ENCODE measurements at places on chromosomes 7 and 10. TPM values are rescaled to one million over a fixed set of nuclear protein-coding genes. Genes with fewer than 3 reads are reported as not detected.
A peak's percentile ranks its signal among the peaks of the same experiment; 100 is the strongest.

GRCh38 chr7:3912291-3912690 lies 611.2 kb downstream of the SDK1 start:
- H3K4me1 ChIP-seq: peaks cover 9% of the 10 kb centered on the region
- DNase-seq: no peak
- peaks cover 2% of the 10 kb centered on the region for H3K27me3 ChIP-seq
- H3K36me3 ChIP-seq: no peaks in the 10 kb centered on the region
- H3K27ac ChIP-seq: no peak overlapping the region
- no peak overlapping the region for H3K4me3 ChIP-seq

- no peaks in the 10 kb centered on the region for H3K27me3 ChIP-seq
- H3K4me3 ChIP-seq: no peak overlapping the region
Observed at GRCh38 chr7:10181996-10182395, 791.7 kb upstream of the PHF14 start.

DNA sequence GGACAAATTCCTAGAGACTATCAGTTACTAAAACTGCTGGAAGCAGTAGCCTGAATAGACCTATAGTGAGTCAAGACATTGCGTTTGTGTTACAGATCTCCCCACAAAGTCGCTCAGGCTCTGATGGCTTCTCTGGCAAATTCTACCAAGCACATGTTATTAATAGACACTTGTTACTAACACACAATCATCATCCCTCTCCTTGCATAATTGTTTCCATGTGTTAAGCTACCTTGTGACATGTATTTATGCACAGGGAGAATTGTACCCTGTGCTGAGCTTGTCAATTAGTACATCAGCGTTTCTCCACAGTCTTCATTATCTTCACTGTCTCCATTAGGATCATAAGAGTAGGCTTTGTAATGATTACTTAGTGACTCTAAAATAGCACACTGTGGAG lies 31.2 kb downstream of the DYNC2I1 start:
- no peak overlapping the region for H3K4me3 ChIP-seq
- H3K27me3 ChIP-seq: no peaks in the 10 kb centered on the region
- H3K4me1 ChIP-seq: no peaks in the 10 kb centered on the region
- DNase-seq: no peak
- peaks cover 24% of the 10 kb centered on the region for H3K36me3 ChIP-seq

GRCh38 chr7:26167303-26167934 lies 15.4 kb downstream of the NFE2L3 start:
- H3K36me3 ChIP-seq: peaks cover 40% of the 10 kb centered on the region
- peak; percentile 68 for DNase-seq
- H3K27me3 ChIP-seq: no peaks in the 10 kb centered on the region
- peak overlapping the region; percentile 93 for H3K27ac ChIP-seq
- peaks cover 33% of the 10 kb centered on the region for H3K4me1 ChIP-seq

- peaks cover 14% of the 10 kb centered on the region for H3K4me1 ChIP-seq
- peaks cover 64% of the 10 kb centered on the region for H3K36me3 ChIP-seq
- DNase-seq: no peak
- H3K4me3 ChIP-seq: no peak overlapping the region
- no peaks in the 10 kb centered on the region for H3K27me3 ChIP-seq
- H3K27ac ChIP-seq: no peak overlapping the region
Observed at GRCh38 chr7:65387891-65388290, 14.2 kb downstream of the ZNF92 start.

DNA sequence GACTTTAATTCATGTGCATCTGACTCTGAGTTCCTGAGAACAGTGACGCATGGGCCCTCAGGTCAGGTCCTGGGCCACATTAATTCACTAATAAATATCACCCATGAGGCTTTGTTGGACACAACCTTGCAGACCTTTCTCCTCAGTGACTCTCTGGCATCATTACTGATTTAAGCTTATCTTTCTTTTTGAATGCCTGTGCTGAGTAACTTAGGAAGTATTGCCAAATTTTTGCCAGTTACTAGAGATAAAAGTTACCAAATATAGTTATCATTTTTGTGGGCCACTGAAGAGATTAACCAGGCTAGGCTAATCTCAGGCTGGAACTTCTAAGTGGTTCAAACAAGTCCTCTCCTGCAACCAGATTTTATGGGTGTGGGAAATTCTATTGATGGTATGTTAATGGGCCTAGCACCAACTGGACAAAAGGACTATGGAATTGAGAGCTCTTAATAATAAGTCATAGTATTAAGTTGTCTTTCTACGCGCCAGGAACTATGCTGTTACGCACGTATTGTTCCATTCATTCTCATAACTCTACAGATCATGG lies 28.8 kb upstream of the PRTFDC1 start:
- DNase-seq: no peak
- no peaks in the 10 kb centered on the region for H3K27me3 ChIP-seq
- H3K4me3 ChIP-seq: no peak overlapping the region
- H3K27ac ChIP-seq: no peak overlapping the region
- H3K4me1 ChIP-seq: peaks cover 10% of the 10 kb centered on the region

The TBRG4 gene
- 163 TPM for total RNA-seq

DNA sequence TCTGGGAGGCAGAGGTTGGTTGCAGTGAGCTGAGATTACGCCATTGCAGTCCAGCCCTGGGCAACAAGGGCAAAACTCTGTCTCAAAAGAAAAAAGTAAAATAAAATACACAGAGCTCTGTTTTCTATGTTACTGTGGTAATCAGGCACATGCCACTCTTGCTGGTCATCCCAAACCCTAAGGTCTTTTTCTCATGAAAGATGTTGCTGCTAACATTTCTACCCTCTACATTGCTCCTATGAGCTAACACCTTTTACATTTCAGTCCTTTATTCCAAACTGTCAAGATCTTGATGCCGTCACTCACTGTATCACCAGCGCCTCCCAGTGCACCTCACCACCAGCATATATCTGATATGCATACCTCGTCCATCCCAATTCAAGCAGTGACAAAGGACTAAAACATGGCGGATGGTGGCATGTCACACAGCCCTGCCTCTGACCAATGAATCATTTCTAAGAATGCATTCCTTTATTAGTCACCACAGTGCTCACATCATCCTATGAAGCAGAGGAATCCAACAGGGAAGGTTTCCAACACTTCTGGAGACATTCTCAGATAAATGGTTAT lies 4.3 kb downstream of the DAGLB start:
- no peaks in the 10 kb centered on the region for H3K27me3 ChIP-seq
- peaks cover 54% of the 10 kb centered on the region for H3K4me1 ChIP-seq
- no peak overlapping the region for H3K4me3 ChIP-seq

The SFXN4 gene
- 44.7 TPM for total RNA-seq

The CALN1 gene
- 0.11 TPM for total RNA-seq

The SUN3 gene
- total RNA-seq: not detected

DNA sequence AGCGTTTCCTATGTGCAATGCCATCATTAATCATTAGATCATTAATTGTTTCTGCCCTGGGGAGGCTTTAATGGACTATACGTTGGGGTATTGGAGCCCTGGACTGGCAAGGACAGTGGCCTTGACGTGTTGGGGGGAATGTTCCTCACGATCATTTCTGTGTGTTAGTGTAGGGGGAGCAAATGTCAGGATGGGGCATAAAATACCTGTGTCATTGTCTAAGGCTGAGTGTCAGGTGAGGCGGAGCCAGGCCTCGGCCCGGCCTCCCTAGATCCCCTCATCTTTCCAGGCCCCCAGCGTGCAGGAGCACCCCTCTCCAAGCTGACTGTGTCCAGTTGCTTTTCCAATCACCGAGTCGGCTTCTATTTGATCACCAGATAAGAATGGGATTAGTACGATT lies 346.4 kb upstream of the SHH start:
- DNase-seq: no peak
- H3K36me3 ChIP-seq: no peaks in the 10 kb centered on the region
- H3K4me3 ChIP-seq: no peak overlapping the region
- H3K27me3 ChIP-seq: peaks cover 7% of the 10 kb centered on the region

DNA sequence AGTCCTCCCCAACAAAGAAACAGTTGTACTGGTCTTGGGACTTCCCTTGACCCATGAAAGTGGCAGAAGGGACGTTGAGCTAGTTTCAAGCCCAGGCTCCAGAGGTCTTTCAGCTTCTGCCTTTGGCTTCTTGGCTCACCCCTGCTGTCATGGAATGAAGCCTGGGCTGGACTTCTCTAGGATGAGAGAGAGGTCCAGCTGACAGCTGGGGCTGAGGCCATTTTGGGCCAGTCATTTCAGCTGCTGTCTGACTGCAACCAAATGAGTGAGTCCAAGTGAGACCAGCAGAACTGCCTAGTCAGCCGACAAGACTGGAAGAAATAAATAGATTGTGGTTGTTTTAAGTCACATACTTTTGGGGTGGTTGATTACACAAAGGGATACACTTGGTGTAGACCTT lies 76.6 kb downstream of the TMEM178B start:
- no peak overlapping the region for H3K27ac ChIP-seq
- no peaks in the 10 kb centered on the region for H3K36me3 ChIP-seq
- no peaks in the 10 kb centered on the region for H3K4me1 ChIP-seq
- no peak for DNase-seq

- H3K4me1 ChIP-seq: no peaks in the 10 kb centered on the region
- H3K27ac ChIP-seq: no peak overlapping the region
- H3K36me3 ChIP-seq: no peaks in the 10 kb centered on the region
- H3K4me3 ChIP-seq: no peak overlapping the region
- no peak for DNase-seq
Observed at GRCh38 chr10:78236416-78237015, 202.9 kb downstream of the RPS24 start.

DNA sequence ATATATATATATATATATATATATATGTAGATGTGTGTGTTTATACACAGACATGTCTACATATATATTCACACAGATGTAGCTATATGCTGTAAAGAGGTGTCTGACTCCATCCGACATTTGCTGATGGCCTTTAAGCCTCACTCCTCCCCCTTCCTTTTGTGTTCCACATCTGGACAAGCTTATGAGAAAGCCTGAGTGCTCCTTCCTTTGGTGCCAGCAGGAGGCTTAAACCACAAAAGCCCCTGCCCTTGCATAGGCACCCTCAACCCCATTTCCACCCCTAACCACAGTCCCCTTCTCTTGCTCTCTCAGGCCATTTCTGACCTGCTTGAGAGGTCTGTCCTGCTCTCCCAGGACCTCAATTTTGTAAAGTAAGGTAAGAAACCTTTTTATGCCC lies 98.7 kb downstream of the SVOPL start:
- H3K4me3 ChIP-seq: no peak overlapping the region
- no peaks in the 10 kb centered on the region for H3K27me3 ChIP-seq
- no peak for DNase-seq
- H3K4me1 ChIP-seq: peaks cover 6% of the 10 kb centered on the region

GRCh38 chr7:95715274-95715673 lies 57.1 kb upstream of the DYNC1I1 start:
- no peaks in the 10 kb centered on the region for H3K36me3 ChIP-seq
- DNase-seq: no peak
- no peaks in the 10 kb centered on the region for H3K4me1 ChIP-seq
- peaks cover 2% of the 10 kb centered on the region for H3K27me3 ChIP-seq
- no peak overlapping the region for H3K4me3 ChIP-seq
- no peak overlapping the region for H3K27ac ChIP-seq

DNA sequence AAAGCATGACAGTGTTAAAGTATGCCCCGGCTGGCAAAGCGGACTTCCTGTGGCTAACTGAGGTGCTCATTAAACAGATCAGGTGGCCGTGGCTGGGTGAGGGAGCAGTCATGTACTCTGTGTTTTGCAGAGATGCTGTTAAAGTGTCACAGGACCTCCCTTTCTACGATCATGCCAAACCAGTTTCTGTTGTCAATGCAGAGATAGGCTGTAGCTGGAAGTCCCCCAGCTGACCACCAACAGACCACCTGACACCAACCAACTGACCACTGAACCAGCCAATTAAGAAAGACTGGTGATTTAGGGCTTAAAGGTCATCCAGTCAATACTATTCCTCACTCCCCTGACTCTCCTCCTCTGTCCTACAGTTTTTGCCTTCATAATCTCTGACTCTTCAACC lies 431.1 kb upstream of the LRGUK start:
- H3K27ac ChIP-seq: no peak overlapping the region

DNA sequence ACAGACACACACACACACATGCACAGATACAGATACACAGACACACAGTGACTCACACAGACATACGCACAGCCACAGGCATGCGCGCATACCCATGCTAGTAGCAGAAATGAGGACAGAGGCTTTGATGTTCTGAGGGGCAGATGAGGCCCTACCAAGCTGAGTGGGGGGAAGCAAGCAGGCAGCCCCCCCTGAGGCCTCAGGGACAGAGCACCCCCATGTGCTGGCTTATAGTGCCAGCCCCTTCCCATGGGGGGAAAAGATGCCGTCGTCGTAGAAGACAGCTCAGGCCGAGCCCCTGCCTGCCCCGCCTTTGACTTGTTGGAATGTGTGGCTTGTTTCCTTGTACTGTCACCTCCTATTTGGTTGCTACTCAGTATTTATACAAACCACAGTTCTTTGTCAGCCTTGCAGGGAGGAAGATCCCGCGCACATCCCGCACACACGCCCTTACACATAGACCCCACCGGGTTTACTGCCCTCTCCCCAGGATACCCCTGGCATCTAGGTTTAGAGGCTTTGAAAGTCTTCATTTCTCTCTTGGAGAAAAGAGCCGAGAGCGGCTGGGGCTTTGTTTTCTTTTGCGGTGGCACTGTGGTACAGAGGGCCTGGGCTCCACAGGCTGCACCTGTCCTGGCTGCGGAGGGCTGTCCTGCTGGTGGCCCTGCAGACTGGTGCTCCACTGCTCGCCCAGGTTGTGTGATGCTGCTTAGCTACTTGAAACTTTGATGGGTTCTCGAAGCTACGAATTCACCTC lies 112.5 kb downstream of the DOCK1 start:
- H3K4me3 ChIP-seq: no peak overlapping the region
- no peaks in the 10 kb centered on the region for H3K27me3 ChIP-seq
- H3K4me1 ChIP-seq: no peaks in the 10 kb centered on the region

DNA sequence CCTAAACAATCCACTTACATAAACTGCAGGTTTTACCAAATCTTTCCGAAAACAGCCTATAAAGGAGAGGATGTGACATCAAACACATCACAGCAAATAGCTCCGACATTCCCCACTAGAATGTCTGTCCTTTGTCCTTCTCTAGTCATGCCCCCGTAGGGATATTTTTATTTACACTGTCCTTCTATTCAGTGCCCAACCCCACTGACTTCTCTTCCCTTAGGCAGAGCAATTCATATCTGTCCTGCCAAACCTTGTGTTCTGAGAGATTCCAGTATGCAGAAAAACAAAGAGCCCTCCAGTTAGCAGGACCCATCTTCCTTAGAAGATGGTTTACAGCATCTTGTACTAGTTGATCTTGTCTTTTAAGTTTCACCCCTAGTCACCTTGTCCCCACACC lies 5.4 kb upstream of the GLI3 start:
- H3K4me1 ChIP-seq: peaks cover 4% of the 10 kb centered on the region
- DNase-seq: no peak
- no peak overlapping the region for H3K27ac ChIP-seq
- H3K4me3 ChIP-seq: no peak overlapping the region
- H3K36me3 ChIP-seq: no peaks in the 10 kb centered on the region
- peaks cover 42% of the 10 kb centered on the region for H3K27me3 ChIP-seq

DNA sequence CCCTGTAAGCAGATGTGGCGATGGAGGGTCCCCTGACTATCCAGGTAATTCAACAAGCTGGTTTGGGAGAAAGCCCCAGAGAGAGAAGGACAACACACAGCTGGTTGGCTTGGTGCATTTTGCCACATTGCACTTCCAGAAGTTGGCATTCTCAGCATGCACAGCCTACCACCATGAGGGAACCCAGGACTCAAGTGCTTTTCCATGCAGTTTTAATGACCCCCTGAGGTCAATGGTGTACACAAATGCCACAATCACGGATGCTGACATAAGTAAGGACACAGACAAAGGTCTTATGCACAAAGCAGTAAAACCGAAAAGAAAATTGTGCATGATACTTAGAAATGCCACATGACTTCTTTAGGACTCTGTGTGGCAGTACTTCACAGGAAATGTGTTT lies 645.1 kb downstream of the KCNMA1 start:
- DNase-seq: no peak
- no peak overlapping the region for H3K27ac ChIP-seq
- no peak overlapping the region for H3K4me3 ChIP-seq
- H3K4me1 ChIP-seq: no peaks in the 10 kb centered on the region
- no peaks in the 10 kb centered on the region for H3K36me3 ChIP-seq

The ATP6V0E2 gene
- total RNA-seq: 41.3 TPM

Measured in activated CD4-positive, alpha-beta T cell treated with anti-CD3 and anti-CD28 coated beads for 36 hours (primary cell).